ENCODE measurements at places on chromosomes 2 and 18.

GRCh38 chr2:10305715-10306114 is 3.0 kb downstream of the HPCAL1 start:
- DNase-seq: no peak

DNA sequence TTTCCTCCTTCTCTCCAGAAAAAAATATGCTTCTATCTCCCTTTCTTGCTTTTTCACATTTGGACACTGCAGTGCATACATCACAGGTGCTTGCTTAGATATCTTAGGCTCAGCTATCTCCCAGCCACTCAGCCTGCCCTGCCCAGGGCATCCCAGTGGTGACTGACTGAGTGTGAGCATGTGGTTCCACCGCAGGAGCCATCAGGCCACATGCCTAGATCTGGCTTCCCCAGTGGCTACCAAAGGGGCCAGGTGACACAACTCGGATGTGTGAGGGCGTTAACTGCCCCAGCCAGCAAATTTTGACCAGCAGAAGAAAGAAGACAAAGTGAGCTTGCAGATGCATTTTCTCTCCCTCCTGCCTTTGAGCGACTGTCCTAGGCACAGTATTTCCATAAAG is 25.5 kb downstream of the SP5 start:
- no peak for DNase-seq

GRCh38 chr2:120525056-120526046 is 179.4 kb downstream of the INHBB start:
- DNase-seq: no peak

DNA sequence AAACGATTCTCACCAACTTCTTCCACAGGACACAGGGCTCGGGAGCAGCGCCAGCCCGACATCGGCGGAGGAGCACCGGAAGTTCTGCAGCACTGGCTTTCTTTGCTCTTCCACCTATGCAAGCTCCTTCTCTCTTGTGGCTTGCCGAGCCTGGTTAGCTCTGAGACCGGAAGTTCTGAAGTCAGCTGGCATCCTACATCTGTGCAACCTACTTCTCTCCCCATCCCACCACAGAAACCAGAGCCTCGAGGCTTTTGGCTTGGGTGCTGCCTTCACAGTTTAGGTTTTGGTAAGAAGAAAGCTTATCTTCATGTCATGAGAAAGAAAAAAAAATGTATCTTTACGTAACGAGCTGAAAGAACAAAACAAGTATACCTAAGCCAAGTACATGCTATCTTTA is 111.7 kb downstream of the ANKRD44 start:
- peak; percentile 74 for DNase-seq

GRCh38 chr2:27094353-27094984 is 7.9 kb downstream of the KHK start:
- DNase-seq: no peak

- DNase-seq: no peak
Measured at GRCh38 chr18:32661486-32662299, 111.1 kb downstream of the KLHL14 start.

GRCh38 chr18:22168360-22168921 is 948 bp upstream of the GATA6 start:
- DNase-seq: no peak

DNA sequence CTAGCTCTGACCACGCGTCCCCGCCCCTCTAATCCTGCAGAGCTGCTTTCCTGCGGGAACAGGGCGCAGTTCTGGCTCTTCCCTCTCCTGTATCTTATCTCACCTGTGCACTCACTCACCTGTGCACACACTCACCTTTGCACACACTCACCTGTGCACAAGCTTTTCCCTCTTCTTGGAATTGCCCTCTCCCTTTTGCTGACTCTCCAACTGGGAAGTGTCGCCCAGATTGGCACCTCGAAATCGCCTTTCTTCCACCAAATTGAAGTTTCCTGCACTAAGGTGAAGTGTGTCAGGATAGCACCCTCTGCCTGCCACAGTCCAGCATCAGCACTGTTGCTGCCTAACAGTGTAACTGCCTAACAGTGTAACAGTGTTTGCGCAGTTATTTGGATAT is 566 bp upstream of the CMPK2 start:
- no peak for DNase-seq

GRCh38 chr2:112783187-112783714 is 1.0 kb downstream of the IL1A start:
- no peak for DNase-seq

DNA sequence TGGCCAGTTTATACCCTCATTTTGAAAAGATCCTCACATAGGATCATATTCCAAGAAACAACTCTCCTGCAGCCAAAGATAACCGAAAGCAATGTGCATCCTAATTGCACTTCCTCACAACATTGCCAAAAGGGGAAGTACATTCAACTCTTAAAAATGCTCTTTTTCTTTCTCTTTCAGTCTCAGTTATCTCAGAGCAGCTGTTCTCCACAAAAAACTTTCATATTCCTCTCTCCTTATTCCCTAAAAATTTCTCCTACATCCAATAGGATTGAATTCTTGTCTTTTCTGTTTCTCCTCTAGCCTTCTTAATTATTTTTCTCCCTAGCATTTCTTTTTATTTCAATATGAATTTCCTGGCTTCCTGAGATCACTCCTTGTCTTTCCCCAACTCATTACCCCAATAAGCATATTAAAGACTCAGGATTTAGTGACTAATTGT is 7.4 kb upstream of the VRK2 start:
- DNase-seq: no peak

- DNase-seq: peak; percentile 57
Measured at GRCh38 chr2:233331536-233331935, 22.8 kb upstream of the DGKD start.

DNA sequence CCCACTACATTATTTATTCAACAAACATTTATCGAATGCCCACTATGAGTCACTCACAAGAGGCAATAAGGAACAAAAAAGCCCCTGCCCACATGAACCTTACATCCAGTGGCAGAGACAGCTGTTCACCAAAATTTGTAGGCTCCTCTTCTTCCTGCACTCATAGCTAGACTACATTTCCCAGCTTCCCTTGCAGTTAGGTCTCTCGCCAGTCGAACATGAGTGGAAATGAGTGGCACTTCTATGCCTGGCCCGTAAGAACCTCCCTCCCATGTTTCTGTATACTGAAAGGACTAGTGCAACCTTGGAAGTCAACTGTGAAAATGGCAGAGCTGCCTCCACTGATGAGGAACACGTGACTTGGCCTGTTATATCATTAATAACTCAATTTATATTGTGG is 19.4 kb upstream of the NCOA1 start:
- DNase-seq: no peak

GRCh38 chr2:104901037-104901881 is 47.3 kb downstream of the POU3F3 start:
- DNase-seq: no peak

DNA sequence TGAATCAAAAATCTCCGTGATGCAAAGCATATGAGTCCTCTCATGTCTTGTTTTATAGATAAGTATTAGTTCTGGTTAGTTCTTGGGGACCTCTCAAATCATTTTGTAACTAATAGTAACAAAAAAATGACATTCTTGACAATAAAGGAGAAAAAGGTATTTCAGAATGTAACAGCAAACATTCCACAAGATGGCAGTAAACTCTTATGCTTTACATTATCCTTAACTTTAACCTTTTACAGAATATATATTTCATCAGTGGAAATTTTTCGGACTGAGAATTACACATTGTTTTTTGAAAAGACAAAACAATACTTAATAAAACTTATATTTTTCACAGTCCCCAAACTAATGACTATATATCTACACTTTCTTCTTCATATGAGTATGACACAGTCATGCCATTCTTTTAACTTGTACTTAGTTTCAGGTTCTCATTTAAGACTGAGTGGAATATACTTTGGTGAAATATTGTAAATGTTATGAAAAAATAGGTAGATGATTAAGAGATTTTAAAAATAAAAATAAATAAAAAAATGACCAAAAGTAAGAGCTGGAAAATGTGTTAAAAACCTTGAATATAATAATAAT is 142.9 kb upstream of the NXPH2 start:
- no peak for DNase-seq

DNA sequence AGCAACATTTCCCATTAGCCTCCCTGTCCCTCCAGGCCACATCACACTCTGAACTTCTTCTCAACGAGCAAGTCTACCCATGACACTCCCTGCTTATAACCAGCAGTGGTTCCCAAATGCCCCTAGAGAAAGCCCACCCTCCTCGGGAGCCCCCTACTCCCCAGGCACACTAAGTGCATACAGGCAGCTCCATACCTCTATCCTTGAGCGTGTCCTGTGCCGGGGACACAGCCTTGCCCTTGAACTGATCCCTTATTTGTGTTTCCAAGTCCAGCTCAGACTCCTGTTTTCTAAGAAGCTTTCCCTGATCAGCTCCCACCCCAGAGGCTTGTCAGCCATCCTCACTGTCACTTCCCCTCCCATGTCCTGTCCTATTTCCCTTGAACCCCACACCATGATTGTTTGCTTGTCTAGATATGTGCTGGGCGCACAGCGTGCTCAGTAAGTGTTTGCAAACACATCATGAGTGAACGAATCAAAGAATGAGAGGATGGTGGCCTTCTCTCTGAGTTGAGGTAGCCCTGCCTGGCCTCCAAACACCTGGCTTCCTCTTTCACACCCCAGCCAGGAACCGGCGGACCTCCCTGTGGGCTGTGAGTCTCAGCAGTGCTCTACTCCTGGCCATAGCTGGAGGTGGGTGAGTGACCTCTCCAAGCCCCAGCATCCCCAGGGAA is 2.1 kb downstream of the TEX51 start:
- no peak for DNase-seq

- no peak for DNase-seq
Measured at GRCh38 chr2:47720036-47720435, 62.9 kb upstream of the MSH6 start.

GRCh38 chr2:190470256-190470826 is 62.2 kb downstream of the MFSD6 start:
- DNase-seq: no peak

GRCh38 chr2:218856167-218856895 is 3.3 kb upstream of the WNT6 start:
- DNase-seq: no peak
